Sigmoid colon (tissue), 7 donors: ENCODE measurements at places on chromosomes 16 and 17.

DNA sequence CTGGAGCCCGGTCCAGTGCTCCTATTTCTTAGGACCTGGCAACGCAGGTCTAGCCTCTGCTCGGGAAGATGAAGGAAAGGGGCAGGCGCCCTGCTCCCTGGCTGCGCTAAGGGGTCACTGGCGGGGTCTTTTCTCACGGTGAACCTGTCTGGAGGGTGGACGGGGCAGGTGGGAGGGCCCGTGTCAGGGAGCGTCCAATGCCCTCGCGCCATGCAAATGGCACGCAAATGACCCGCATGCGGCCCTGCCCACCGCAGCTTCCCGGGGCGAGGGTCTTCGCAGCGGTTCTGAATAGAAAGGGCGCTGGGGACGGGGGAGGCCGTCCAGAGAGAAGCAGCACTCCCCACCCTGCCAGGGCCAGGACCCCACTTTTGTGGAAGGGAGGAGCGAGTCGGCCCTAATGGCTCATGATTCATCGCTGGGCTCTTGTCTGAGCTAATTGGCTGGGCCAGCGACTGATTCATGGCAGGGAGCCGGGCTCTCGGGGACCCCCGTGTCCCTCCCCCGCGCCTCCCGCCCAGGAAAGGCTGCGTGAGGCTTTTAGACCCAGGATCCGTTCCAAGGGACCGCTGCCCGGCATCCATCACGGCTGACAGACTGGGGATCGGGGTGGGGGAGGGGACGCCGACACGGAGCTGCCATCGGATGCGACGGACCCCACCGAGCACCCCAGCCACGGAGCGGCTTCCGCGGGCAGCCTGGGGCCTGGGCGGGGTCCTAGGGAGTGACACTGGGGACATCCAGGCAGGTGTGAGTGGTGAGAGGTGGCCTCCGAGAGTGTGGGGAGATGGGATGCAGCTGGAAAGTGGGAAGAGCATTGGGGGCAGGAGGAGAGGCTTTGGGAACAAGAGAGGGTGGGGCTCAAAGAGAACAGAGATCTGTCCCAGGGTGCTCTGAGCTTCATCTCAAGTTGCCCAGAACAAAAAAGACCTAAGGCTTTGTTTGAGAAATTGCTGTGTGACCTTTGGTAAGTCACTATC, 25.0 kb upstream of the NGFR start:
- no peak for DNase-seq

GRCh38 chr16:46733319-46733830, 14.8 kb downstream of the MYLK3 start:
- DNase-seq = peak; percentile 37

DNA sequence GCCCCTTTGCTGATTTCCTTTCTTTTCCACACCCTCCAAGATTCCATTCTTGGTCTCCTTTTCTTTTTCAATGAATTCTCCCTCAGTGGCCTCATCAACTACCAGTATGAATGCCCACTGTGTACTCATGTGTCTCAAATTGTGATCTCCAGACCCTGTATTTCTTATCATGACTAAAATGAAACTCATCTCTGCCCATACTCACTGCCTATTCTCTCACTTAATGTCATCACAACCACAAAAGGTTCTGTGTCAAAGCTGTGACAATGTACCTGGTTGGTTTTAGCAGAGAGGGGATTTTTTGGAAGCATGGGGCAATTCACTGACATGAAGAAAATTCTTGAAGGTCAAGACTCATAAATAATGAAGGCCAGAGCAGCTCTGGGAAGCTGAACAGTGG, 11.5 kb upstream of the TBX4 start:
- DNase-seq = no peak

GRCh38 chr16:22333457-22333994, 36.3 kb downstream of the POLR3E start:
- DNase-seq = peak; percentile 63

DNA sequence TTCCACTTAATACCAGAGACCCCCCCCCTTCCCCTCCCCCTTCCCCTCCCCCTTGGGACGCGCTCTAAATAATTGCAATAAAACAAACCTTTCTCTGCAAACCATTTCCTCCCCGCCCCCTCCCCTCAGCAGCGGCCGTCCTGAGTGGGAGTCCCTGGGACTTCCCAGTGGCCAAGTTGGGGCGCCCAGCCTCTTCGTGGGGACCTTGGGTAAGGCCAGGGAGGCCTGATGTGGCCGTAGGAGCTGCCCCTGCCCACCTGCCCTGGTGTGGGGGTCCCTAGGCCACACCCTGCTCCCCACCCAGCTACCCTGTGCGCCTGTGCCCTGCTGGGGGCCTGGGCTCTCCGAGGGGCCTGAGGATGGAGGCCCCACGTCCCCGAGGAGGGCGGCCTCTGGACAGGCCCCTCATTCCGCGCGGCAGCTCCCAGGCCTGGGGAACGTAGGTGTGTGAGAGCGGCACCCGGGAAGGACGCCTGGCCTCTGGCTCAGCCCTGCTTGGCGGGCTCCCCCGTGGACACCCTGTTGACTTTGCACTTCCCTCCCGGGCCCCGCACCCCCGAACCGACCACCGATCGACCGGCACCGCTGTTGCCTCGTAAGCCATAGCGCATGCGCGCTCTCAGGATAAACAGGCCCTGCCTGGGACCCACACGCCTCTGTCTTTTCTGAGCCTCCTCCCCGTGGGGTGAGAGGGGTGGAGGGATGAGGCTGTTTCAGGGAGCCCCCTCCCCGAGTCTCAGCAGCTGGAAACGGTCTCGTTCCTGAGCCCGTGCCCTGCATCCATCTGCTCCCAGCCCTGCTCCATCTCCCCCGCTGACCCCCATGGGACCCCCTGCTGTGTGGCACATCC, 9.0 kb downstream of the NTHL1 start:
- peak; percentile 90 for DNase-seq

GRCh38 chr17:82870541-82870940, 30.7 kb upstream of the ZNF750 start:
- no peak for DNase-seq

DNA sequence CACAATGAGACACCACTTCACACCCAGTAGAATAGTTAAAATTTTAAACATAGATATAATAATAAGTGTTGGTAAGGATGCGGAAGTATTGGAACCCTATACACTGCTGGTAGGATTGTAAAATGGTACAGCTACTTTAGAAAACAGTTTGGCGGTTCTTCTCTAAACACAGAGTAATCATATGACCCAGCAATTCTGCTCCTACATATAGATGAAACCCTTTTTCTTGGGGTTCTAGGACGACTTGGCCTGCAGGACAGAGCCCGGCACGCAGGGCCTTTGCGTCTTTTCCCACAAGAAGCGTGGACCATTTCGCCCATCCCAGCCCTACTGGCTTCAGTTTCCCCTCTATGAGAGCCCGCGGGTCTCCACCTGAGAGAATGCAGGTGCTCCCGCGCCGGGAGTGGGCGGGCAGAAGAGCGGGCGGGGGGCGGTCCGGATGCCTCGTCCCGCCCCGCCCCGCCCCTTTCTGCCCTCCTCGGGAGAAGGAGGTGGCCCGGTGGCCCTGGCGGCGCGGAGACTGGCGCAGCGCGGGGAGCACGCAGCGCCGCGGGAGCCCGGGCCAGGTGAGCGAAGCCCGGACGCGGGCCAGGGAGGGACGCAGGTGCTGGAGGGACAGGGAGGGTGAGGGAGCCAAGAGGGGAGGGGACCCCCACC, at the start of gene SDR42E2:
Gene SDR42E2 (plus strand): TSS at position 508 of the 657 bp plus-strand sequence. CDS start 3,077 bp downstream, outside the sequence.
- no peak for DNase-seq
